ENCODE measurements at places on chromosomes 6 and 20.

GRCh38 chr20:50565383-50565782 lies 55.2 kb downstream of the PTPN1 start:
- DNase-seq: no peak

GRCh38 chr6:56699066-56699654 lies 56.5 kb upstream of the DST start:
- DNase-seq: no peak

DNA sequence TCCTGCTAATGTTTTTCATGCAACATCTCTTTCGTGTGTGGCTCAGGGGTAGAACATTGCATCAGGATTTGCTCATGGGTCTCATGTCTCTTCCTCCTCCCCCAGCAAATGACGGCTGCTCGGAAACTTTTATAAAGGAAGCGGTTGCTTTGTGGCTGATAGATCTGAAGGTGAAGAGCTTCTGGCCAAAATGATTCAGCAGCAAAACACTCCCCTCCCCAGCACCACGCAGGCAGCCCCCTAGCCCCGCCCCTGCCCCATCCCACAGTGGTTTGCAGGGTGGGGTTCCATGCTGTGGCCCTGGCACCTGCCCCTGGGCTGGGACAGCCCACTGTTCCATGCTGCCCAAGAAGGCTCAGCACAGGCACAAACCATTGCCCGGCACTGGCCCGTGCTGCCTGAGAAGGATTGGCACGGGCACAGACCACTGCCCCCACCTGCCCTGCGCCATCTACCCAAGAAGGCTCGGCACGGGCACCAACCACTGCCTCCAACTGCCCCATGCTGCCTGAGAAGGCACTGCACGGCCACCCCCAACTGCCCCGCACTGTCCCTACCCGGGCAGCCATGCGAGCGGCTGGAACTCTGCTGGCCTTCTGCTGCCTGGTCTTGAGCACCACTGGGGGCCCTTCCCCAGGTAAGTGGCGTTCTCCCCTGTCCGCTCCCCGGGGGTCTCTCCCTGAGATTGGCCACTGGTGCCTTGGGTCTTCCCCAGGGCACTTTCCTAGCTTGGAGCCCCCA lies at the start of gene CST7:
Gene CST7, plus strand, starts transcription at position 331 of the 741 bp plus-strand sequence. Its CDS starts 237 bp downstream, at position 568.
- DNase-seq: no peak

DNA sequence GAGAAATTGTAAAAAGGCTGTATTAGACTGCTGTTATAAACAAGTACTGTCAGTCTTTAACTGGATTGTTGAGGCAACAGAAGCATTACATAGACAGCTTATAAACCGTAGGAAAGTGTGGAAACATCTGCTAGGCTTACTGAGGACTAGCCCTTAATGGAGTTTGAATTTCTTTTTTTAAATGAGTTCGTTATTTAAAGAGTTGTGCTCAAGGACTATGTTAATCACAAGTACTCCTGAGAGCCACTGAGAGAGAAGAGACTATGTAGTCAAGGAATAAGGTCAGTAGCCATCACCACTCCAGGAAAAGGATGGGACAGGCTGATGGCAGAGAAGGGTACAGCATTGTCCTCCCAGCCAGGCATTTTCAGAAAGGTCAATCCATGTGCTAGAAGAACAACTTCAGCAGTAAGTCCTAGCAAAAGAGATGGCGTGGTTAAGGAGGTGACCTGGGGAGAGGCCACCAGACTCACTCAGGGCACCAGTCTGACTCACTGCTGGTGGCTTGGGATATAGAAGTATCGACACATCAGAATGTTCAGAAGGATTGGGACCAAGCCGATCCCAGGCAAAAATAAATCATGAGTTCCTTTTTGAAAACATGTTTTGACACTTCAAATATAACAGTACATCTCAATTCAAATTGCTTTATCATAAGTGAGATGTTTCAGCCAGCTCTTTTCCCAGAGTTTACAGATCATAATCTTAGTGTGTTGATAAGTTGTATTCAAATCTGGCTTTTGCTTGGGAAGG lies 6.4 kb downstream of the RPS12 start:
- no peak for DNase-seq

GRCh38 chr6:130500693-130501092 lies 134.9 kb downstream of the TMEM200A start:
- no peak for DNase-seq

GRCh38 chr20:59567585-59568508 lies 36.5 kb upstream of the PHACTR3 start:
- no peak for DNase-seq
